Fibroblast of skin of abdomen (primary cell): ENCODE measurements at places on chromosomes 4 and X.

DNA sequence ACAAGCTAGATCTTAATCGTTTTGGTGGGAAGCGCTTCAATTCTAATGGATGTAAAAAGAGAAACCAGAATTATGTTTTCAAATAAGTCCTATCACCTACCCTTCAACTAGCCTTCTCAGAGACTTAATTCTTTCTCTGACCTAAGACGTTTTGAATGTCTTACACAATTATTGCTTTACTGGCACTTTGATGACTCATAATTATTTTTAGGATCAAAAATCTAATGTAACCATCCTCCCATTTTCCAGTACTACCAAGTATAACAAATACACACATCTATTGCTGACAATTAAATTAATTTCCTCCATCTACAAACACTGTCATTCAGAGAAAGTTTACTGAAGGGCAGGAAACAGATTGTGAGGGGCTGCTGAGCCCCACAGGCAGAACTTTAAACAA lies 108.6 kb downstream of the PPP3CA start:
- peak; percentile 44 for DNase-seq

DNA sequence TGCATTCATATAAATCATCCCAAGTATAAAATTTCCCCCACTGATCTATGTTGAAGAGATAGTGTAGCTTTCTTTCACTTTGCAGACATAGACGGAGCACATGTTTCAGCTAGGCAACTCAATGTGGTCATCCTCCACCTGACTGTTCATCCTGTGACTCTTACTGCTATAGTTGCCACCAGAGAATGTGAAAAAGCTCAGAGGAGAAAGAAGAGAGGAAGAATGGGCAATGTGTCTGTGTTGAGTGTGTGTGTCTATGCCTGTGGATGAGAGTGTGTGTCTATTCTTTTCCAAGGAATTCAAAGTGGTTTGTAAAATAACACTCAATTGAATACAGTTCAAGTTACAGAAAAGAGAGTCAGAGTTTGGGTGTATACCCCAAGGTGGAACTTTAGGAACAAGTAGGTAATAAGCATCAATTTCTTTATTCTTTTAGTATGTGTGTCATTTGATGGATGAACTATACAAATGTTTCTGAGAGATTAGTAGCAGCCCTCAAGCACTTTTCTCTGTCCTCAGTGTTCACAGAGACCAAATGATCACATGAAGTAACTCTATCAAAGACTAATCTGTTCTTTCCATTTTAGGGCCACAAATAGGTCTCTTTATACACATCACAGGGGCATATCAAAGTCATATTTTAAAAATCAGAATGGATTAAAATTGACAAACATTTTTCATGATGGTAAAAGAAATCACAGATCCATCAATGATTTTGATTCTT lies 2.3 kb downstream of the SNCA start:
- DNase-seq, result no peak

DNA sequence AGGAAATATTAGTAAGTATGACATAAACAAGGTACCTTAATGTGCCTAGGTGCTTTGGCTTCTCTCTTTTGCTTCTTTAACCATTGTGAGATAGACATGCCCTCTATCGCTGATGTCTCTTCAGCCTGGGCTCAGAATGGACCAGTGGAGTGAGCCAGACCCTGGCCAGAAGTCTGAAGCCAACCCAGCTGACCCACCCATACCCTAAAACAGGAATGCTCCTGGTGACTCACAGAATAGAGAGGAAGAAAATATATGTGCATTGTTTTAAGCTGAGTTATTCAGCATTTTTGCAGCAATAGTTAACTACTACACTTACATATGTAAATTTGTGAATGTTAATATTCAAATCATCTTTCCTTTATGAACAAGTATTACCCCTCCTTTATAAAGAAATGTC lies 167.5 kb upstream of the PCDH10 start:
- DNase-seq, result peak; percentile 2

DNA sequence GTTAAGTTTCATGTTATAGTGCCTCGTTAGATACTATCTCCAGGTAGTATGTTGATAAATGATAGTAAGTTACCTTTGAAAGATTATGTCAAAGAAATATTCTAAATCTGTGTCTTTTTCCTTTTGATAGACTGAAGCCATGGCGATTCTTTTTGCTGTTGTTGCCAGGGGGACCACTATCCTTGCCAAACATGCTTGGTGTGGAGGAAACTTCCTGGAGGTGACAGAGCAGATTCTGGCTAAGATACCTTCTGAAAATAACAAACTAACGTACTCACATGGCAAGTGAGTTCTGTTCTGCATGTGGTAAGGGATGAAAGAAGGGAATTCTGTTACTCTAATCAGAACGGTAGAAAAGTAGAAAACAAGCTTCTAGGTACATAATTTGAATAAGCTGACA lies 8.2 kb downstream of the VAMP7 start:
- no peak for DNase-seq

DNA sequence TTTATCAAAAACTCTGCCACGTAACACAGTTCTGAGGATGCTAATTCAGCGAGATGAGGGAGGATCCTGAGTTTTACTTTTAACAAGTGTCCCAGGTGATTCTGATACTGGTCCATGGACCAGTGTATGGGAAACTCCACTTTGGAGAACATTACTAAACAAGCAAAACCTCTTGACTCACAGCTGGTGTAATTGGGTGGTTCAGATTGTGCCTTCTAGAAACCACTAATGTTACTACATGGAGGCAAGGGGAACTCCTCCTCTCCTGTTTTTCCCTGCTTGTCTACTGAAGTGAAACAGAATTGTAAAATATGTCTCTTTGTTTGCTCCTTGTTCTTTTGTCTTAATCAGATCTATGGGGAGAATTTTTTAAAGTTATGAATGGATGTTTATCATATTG lies 62.6 kb downstream of the FRAS1 start:
- DNase-seq, result no peak
